ENCODE measurements at places on chromosomes 3 and 15.

- DNase-seq: no peak
These were observed 66.4 kb upstream of the TRA2B start for GRCh38 chr3:186004209-186004608.

DNA sequence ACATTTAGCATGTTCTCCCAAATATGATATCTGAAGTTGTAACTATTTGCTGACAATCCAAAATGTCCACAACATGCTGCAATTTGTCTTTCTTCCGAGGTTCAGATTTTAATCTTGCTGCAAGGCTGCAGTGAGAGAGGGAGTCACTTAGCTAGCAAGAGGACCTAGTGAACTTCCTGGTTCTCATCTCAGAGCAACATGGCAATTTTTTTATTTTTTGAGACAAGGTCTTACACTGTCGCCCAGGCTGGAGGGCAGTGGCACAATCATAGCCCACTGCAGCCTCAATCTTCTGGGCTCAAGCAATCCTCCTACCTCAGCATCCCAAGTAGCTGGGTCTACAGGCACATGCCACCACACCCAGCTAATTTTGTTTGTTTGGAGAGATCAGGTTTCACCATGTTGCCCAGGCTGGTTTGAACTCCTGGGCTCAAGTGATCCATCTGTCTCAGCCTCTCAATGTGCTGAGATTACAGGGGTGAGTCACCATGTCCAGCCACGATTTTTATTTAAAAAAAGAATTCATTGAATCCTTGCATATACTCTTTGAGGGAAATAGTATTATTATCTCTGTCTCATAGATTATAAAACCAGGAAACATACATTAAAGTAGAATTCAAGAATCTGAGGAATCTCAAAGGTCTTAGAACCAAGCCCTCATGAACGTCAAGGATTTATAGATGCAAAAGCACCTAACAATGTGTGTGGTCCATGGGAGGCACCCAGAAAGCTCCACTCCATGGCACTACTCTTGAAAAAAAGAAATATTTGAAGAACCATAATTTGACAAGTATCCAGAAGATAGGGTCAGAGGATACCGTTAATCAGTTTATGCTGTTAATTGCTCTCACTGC is 9.1 kb downstream of the HDC start:
- no peak for DNase-seq

GRCh38 chr3:173009410-173009809 is 131.6 kb downstream of the SPATA16 start:
- no peak for DNase-seq

DNA sequence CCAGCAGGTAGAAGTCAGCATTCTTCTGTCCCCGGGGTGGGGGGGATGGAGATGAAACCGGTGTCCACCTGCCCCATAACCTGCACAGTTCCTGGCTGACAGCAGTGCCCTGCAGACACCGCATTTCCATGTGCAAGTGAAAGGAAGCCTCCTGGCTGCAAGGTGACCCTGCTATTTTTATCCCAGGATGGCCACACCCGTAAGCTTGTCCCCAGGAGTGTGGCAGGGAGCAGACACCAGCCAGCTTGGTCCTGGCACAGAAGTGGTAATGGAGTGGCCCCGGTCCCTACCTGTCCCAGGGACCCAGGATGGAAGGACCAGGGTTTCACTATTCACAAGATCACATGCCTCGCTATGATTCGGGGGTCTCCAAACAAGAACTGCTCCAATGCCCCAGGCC is 85.3 kb upstream of the RPL32 start:
- DNase-seq: no peak
